ENCODE measurements at places on chromosomes 2 and 18.

- DNase-seq: no peak
These were observed 689.8 kb upstream of the NXPH2 start for GRCh38 chr2:139469985-139470384.

GRCh38 chr2:236434593-236434992 is 135.0 kb upstream of the ACKR3 start:
- DNase-seq: no peak

GRCh38 chr2:219059725-219060682 is 717 bp downstream of the IHH start:
- no peak for DNase-seq

DNA sequence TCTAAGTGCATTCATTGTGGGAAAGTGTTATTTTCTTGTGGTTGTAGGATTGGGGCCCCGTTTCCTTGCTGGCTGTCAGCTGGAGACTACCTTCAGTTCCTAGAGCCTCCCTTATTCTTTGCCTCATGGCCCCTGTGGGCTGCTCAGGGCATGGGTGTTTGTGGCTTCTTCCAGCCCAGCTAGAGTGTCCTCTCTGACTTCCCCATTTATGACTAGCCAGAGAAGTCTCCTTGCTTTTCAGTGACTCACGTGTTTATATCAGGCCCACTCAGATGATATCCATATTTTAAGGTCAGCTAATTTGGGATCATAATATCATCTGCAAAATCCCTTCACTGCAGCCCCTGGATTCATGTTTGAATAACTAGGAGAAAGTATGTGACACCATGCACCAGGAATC is 62.8 kb downstream of the DTNA start:
- no peak for DNase-seq

- DNase-seq: peak; percentile 75
These were observed 95.3 kb downstream of the MREG start for GRCh38 chr2:215917953-215918620.

GRCh38 chr2:6294791-6295190 is 570.9 kb downstream of the CMPK2 start:
- no peak for DNase-seq

DNA sequence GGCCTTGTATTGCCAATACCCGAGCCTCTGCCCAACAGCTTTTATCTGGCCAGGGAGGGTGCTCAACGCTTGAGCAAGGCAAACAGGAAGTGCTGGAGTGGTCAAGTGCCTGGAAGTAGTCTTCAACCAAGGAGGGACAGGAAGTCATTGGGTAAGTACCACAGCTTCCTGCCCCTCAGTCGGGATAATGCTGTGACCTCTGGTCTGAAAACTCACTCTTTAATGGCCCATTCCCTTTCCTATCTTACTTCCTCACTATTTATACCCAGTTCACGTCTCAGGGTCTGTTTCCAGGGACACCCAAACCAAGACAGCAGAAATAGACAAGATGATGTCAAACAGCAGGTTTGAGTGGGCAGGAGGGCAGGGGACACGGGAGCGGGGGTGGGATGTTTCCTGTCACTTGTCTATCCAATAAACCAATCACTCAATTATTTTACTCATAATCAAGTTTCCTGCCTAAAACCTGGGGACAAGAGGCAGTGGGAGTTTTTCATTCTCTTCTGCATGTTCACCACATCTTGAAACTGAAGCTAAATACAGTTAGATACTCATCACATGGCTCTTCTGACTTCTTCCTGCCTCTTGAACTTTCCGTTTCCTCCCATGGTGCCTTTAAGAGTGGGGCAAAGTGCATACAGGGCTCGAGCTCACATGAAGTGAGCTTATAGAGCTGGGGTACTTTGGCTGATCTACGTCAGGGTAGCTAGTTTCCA is 68.9 kb upstream of the CAB39 start:
- no peak for DNase-seq

- DNase-seq: no peak
These were observed 335.3 kb upstream of the CHST9 start for GRCh38 chr18:27520401-27520800.

GRCh38 chr2:128685841-128686496 is 367.3 kb upstream of the HS6ST1 start:
- no peak for DNase-seq

DNA sequence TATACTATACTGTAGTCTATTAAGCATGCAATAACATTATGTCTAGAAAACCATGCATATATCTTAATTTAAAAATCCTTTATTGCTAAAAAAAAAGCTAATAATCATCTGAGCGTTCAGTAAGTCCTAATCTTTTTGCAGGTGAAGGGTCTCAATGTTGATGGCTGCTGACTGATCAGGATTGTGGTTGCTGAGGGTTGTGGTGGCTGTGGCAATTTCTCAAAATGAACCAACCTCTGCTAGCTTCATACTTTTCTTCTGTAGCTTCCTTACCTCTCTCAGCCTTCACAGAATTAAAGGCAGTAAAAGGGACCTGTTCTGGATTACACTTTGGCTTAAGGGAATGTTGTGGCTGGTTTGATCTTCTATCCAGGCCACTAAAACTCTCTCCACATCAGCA is 235.8 kb downstream of the NBAS start:
- no peak for DNase-seq

- DNase-seq: no peak
These were observed 44.3 kb upstream of the CAB39 start for GRCh38 chr2:230668184-230668938.

DNA sequence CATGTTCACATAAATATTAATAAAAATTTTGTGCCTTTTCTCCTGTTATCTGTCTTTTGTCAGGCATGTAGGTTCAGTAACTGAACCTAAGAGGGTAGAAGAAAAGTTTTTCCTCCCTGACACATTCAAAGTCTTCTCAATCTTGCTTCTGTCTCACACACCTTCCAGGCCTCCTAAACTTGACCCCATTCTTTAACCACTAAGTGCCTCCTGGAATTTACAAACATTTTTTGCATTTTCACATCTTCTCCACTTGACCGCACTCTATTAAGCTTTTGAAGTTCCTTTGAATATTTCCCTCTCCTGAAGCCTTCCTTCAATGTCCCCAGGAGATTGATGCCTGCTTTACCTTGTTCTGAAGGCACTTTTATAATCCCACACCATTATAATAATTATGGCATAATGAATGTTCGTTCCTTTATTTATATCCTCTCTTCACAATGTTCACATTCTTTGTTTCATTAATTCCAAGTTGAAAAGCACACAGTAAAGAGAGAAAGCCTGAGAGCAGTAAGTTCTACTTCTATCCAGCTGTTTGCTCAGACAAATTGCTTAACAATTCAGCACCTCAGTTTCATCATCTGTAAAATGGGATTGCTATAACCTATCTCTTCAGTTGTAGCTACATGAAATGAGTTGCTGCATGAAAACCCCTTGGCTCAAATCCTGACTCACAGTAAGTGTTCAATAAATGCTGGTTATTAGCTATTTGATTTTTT is 184.8 kb upstream of the KLHL29 start:
- no peak for DNase-seq

DNA sequence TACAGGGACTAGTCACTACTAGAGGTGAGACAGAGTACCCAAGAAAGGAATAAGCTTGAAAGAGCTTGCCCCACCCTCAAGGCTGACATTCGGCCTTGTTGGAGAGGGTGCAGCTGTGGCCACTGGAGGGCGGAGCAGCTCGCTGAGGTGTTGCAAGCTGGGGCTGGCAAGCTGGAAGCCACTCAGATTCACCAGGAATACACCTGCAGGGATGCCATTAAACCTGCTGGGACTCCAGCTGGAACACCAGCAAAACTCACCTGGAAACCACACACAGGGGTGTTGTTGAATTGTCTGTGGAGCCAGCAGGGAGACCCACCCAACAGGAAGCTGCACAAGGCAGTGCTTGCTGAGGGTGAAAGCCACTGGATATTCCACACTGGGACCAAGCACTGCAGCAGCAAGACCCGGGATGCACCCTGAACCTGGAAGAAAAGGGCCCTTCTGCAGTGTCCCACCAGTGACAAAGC is 26.1 kb downstream of the KCTD18 start:
- DNase-seq: no peak

DNA sequence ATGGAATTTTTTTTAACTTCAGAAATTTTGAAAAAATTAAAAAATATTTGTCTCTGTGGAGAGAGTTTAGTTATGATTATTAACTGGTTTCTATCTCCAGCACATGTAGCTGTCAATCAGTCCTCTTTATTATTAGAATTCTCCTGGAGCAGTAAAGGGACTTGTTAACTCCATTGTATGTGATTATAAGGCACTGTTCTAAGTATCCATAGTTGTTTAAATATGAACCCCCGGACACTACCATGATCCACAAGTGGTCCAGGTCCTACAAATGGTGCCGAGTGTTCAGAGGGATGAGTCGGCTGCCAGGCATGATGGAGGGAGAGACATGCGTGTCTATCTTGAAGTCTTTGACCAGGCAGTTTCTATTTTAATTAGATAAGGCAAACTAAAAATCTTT is 492 bp downstream of the CHRNA1 start:
- no peak for DNase-seq

GRCh38 chr18:42275138-42275535 is 320.1 kb downstream of the PIK3C3 start:
- no peak for DNase-seq

DNA sequence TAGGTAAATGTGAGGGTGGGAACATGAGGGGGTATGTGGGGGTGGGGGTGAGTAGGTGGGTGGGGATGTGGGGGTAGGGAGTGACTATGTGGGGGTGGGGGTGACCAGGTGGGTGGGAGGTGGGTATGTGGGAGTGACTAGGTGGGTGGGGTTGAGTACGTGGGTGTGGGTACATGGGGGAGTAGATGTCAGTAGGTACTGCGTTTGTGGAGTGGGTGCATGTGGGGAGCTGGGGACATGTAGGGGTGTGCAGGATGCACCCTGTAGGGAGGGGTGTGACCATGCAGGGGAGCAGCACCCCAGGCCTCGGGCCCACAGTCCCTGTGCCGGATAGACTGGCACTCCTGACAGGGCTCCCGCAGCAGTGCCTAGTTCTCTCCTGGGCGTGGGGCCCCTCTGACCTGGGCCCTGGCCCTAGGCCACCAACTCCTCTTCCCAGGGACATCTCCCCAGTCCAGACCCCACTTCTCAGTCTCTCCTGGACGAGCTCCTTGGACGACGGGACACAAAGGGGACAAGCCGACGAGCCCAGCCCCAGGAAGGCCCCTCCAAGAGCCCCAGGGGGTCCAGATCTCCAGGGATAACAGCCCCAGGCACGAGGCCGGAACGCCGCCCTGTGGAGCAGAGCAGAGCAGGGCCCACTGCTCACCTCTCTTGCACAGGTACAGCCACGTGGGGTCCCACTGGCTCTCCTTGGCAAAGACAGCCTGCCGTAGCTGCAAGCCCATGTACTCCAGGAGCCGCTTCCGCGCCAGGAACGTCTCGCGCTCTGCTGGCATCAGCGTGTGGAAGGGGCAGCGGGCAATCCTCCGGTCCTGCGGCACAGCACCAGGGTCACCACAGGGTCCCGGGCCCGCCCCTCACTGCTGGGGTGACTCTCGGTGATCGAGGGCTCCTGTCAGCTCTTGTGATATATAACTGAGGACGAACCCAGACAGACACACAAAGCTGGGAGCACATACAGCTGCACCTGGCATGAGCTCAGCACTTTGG is 58.2 kb downstream of the ANKMY1 start:
- DNase-seq: no peak

DNA sequence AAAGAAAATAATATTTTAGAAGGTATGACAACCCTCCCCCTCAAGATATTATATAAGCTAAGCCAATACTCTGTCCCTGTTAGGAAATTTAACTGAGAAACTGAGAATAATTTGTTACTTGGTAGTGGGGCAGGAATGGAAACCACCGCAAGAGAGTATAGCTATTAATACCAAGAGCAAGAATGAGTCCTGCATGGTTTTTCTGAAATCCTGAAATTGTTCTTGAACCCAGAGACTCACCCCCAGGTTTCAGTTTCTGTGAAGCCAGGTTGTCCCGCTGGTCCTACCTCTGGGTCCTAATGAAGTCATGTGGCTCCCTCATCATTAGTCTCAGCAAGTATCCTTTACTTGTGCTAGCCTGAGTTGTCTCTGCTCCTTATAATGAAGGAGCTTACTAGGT is 671.0 kb upstream of the ACVR2A start:
- DNase-seq: no peak

GRCh38 chr2:1633092-1633671 is 111.1 kb downstream of the PXDN start:
- no peak for DNase-seq

- DNase-seq: no peak
These were observed 6.6 kb downstream of the CFAP221 start for GRCh38 chr2:119550856-119551255.

DNA sequence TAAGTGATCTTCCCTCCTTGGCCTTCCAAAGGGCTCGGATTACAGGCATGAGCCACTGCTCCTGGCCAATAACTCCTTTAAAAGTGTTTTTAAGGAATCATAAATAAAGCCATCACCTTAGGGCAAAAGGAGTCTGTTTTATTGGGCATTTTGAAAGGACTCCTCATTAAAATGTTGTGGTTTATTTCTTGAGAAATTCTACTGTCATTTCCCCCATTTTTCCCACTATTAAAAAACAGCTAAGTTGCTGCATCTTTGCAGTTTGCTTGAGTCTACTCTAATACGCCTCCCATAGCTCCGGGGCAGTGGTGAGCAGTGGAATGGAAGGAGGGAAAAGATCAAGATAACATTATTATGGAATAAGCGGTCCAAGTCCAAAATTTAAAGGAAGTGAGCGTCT is 293.2 kb downstream of the PIEZO2 start:
- DNase-seq: peak; percentile 84

DNA sequence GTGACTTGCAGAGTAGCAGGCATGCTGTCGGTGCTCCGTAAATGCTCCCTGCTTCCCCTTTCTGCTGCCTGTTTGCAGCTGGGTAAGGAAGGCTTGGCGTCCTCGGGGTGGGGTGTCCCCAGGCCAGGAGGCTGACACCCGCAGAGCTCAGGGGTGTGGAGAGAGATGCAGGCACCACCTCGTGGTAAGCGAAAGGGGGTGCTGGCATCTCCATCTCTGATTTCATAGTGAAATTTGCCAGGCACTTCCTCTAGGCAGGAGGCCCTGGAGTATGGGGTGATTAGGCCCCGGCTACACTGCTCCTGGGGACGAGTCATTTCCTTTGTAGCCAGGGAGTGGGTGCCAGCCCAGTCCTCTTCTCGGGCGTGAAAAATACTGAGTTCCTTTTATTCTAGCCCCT is 160.4 kb downstream of the KLHL29 start:
- DNase-seq: no peak

- no peak for DNase-seq
These were observed 17.5 kb upstream of the PKDCC start for GRCh38 chr2:42030200-42030759.

DNA sequence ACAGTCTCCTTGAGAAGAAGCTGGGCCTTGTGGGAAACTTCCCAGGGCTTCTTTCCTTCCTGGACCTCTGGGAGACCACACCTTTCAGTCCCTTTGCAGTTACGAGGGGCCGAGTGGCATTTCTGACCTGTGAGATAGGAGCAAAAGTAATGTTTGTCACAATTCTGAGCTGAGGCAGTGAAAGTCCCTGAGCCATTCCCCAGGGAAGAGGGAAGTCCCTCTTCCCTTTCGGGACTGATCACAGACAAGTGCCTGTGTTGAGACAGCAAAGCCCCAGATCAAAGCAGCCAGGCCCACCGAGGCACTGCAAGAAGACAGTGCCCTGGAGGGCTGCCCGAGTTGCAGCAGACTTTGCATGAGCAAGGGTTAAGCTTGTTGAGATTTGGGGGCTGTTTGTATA is 41.9 kb downstream of the RHOB start:
- DNase-seq: no peak
